ENCODE measurements at places on chromosomes 7 and 10.

DNA sequence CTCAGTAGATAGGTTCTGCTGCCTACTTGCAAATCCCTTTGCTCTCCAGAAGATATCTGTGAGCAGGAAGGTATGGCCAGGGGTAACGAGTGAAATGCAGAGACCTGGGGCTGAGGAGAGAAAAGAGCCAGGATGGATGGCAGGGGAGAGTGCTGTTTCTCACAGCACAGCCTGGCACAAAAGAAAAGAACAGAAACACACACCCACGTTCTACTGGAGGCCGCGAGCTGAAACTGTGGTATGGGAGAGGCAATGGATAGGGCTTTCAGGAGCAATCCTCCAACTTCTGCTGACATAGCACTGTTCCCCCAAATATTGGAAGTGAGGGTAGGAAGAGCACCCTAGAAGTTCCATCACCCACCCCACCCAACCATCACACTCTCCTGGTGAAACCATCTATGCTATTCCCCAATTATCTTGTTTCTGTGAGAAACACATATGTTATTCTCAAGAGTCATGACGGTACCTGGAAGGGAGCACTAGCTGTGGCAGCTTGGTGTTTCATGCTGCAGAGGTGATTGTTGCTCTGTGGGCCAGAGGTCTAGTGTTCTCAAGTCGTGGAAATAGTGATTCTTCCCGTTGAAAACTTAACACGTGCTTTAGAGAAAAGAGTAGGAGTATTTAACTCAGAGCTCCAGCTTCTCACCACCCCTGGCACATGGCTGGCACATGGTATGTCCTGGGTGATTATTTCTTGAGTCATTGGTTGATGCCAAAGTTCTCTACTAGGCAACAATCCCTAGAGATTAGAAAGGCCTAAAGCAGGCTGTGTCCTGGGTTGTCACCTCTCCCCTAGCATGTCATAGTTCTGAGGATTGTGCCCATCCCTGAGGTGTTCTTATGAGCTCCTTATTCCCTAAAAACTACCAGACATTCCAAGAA is 198.3 kb downstream of the PLXNA4 start:
- DNase-seq, result no peak

DNA sequence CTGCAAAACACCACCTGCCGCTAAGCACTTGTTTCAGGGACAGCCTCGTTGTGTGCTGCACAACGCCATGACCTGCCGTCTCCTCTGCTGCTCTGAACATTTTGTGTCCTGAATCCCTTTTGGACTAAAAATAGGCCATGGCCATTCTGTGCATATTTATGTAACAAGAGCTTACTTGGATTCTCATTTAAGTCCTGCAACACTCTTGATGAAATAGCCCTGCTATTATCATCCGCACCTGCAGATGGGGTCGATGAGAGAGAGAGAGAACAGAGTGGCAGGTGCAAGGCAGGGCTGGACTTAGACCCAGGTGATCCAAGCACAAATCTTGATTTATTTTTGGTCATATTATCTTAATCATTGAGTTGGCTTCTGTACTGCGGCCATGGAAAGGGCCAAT is 121.2 kb upstream of the PRKCQ start:
- no peak for DNase-seq

DNA sequence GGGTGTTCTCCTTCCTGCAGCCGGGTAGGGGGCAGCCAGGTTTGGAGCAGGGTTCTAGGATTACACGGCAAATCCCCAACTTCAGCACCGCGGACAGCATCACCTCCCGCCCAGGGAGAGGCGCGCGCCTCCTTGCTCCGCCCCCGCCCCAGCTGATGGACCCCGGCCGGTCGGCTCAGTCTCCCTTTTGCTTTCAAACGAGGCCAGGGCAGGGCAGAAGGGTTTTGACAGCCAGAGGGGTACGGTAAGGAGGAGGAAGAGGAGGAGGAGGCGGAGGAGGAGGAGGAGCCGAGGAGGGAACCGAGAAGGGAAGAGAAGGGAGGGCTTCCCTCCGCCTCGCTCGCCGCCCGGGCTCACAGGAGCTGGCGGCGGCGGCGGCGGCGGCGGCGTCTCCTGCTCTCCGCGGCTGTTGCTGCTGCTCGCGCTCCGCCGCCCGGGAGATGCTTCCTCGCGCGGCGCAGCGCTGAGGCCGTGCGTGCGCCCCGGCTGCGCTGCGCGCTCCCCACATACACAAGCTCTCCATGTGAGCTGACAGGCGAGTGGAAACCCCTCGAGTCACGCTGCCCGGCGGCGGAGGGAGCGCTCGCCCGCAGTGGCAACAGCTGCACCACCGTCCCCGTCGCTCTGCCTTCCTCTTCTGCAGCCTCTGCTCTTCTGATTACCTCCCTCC is 615 bp upstream of the CNTNAP2 start:
- no peak for DNase-seq

- no peak for DNase-seq
These were observed 482 bp upstream of the ACTR3C start for GRCh38 chr7:150323682-150324372.

DNA sequence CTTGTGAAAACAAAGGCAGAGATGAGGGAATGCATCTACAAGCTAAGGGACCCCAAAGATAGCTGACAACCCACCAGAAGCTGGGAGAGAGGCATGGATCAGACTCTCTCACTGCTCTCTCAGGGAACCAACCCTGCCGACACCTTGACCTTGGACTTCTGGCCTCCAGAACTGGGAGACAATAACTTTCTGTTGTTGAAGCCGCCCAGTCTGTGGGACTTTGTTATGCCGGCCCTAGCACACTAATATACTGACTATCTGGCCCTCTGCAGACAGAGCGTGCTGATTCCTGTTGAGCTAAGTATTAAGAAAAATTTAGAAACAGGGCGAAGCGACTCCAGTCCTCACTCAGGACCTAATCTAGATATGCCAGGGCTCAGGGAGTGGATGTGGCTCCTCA is 144.3 kb upstream of the TCF7L2 start:
- no peak for DNase-seq

GRCh38 chr10:22429146-22429545 is 83.8 kb downstream of the SPAG6 start:
- DNase-seq, result no peak

DNA sequence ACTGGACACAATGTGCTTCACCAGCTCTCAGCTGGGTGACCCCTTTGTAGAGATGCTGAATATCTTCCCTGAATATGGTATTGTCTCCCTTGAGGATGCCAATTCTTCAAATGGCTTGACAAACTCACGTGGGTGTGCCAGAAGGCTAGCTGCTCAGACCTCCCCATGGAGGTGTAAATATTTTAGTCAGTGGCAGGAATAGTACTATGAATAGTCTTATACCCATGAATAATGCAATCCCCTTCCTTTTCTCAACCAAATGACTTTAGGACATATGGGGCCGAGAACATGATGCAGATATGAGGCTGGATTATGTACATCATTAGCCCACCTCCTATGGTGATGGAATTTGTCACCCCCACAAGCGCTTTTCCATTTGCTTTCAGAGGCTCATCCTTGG is 401.8 kb downstream of the ADRA2A start:
- no peak for DNase-seq

- no peak for DNase-seq
These were observed 80.2 kb downstream of the VWDE start for GRCh38 chr7:12323415-12323814.

DNA sequence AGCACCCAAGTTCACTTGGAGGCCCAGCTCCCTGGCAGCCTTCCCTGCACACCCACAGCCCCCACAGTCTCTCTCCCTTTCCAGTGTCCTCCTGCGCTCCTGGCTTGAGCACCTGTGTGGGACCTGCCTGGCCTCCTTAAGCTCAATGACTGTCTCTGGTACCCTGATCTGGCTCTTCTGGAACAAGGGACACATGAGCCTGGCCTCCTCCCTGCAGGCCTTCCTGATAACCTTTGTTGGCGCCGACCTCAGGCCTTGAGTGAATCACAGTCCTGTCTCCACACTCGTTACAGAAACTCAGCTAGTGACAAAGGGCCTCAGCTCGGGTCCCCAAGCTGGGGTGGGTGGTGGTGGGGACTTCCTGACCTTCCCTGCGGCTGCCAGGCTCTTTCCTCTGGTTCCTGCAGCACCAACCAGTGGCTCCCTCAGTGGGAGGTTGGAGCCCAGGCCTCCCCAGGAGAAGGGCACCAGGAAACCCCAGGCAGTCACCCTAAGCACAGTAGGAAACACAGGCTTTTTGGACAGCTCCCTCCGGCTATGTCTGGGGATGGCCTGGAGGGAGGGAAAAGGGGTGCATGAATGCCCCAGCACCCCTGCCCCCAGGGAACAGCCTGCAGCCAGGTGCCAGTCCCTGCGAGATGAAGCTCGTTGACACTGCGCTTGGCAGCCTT is 147.3 kb downstream of the SH3PXD2A start:
- DNase-seq, result no peak

DNA sequence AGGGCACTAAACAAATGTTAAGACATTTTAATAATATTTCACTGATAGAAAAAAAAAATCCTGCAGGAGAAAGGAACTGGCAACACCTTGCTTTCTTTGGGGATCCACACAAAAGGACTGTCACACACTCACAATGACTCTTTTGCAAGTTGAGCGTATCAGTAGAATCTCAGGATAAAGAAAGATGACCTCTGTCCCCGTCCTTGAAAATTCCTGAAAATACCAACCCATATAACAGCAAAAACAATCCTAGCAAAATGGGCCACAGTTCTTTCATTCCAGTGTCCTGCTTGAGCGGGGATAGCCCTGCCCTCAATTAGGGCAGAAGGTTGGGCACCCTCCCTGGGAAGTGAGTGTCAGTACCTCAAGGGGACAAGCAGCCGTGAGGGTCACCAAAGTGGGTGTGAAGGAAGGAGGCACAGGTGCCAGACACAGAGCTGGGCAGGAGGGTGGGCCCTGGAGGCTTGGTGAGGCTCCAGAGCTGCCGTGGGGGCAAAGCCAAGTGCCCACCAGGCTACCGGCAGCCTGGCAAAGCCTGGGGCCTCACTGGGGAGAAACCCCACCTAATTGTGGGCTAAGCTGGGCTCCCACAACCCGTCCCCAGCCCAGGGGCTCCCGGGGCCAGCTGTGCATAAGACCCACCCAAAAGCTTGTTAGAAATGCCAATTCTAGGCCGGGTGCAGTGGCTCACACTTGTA is 2.8 kb downstream of the WDR86 start:
- no peak for DNase-seq

DNA sequence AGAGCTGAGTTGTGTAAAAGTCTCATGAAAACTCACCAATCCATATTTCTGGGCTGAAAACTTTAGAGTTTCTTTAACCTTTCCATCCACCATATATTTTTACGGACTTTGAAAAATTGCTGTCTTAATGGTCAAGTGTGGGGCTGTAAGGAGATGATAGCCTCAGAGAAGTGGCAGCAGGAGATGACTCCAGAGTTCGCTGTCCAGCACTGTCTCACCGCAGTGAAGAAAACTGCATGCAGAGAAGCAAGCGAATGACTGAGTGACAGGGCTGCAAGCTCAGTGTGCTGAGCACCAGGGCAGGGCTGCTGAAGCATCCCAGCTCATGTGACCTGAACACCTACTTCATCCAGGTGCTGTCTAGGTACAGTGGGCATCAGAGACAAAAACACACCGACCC is 564.5 kb downstream of the ACTR3B start:
- no peak for DNase-seq
